ENCODE measurements at places on chromosomes 7 and 10. TPM values are rescaled to one million over a fixed set of nuclear protein-coding genes. Genes with fewer than 3 reads are reported as not detected.

PON1 gene
- 1.6 TPM for total RNA-seq

LRRC27 gene
- 5.0 TPM for total RNA-seq

ATOH7 gene
- 0.08 TPM for total RNA-seq

AGAP4 gene
- 7.2 TPM for total RNA-seq

MSS51 gene
- total RNA-seq, result 0.31 TPM

FOXL3 gene
- total RNA-seq, result not detected

MKI67 gene
- total RNA-seq, result 58.9 TPM

COL13A1 gene
- 0.31 TPM for total RNA-seq

PSPH gene
- 23.3 TPM for total RNA-seq

DENND2A gene
- total RNA-seq, result 0.64 TPM

ADCYAP1R1 gene
- total RNA-seq, result 0.03 TPM

GJC3 gene
- total RNA-seq, result 0.09 TPM

C10orf62 gene
- 0.08 TPM for total RNA-seq

SGCE gene
- total RNA-seq, result 49.1 TPM

PLCE1 gene
- 8.8 TPM for total RNA-seq

SPDYE8 gene
- total RNA-seq, result not detected

ELMO1 gene
- total RNA-seq, result 3.4 TPM

HMX2 gene
- not detected for total RNA-seq

ALDH18A1 gene
- total RNA-seq, result 45.7 TPM
